Dermis microvascular lymphatic vessel endothelial cell (primary cell): ENCODE measurements at places on chromosomes 7 and 10.
A peak's percentile ranks its signal among the peaks of the same experiment; 100 is the strongest.

DNA sequence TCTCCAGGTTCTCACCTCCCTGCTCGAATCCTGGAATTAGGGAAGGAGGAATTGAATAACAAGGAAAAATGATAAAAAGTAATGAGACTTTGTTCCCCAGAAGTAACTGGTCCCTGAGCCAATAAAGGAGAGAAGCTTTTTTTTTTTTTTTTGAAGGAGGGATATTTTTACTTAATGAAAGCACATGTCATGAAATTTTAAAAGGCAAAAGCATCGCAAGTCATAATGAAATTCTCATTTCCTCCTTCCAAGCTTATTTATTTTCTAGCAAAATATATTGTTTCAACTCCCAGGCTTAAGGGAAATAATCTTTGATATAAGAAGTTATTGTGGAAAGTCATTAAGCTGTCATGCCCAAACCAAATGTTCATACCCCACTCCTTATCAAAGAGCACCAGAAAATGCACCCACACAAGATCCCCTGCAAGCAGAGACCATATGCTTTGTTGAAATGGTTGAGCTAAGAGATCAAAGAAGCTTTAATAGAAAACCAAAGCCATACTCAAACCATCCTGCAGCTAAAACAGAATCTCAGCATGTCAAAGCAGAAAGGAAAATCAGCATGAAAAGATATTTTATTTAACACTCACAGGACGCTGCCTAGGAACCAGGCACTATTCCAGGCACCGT lies 16.7 kb upstream of the ABCC2 start:
- no peak for DNase-seq

- DNase-seq: no peak
Measured at GRCh38 chr7:92735707-92736106, 100.7 kb downstream of the CDK6 start.

DNA sequence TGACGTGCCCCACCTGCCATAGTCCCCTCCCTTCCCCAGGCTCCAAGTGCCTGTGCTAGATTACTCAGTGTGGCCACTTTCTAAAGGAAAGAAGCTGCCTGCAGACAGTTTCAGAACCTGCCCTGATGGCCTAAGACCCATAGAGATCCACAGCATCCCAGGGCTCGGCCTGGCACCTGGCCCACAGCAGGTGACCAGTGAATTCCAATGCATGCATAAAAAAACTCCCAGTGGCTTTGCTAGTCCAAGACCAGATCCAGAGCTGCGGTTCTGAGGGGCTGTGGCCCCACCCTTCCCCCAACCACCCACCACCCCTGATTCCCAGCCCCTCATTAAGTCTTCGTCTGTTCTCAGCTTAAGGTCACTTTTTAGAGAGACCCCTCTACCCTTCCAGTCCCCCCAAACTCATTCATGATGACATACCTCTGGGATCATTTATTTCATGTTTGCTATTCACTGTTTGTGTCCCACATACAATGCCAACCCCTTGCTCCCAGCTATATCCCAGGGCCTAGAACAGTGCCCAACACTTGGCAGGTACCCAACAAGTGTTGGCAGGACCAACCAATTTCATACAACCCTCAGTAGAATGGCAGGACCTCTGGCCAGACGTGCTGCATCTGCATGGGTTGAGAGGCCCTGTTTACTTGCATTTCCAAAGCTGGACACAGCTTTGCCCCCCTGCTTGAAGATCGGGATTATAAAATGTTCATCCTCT lies 118.1 kb downstream of the RGS10 start:
- no peak for DNase-seq

DNA sequence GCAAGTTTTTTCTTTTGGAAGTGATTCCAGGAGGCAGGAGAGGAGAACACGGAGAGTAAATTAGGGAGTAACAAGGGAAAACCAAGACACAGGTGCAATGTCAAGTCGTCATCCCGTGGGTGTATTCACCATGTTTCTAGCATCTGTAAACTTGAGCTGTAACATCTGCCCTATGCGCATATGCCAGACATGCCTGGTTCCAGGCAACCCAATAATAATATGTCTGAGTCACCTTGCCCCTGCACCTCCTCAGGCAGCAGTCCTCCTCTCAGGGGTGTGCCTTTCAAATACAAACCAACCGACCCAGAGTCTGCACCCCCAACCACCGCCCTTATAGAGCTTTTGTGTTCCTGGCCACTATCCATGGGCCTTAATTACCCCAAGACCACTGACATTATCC lies 107.0 kb upstream of the PDE1C start:
- DNase-seq: no peak

DNA sequence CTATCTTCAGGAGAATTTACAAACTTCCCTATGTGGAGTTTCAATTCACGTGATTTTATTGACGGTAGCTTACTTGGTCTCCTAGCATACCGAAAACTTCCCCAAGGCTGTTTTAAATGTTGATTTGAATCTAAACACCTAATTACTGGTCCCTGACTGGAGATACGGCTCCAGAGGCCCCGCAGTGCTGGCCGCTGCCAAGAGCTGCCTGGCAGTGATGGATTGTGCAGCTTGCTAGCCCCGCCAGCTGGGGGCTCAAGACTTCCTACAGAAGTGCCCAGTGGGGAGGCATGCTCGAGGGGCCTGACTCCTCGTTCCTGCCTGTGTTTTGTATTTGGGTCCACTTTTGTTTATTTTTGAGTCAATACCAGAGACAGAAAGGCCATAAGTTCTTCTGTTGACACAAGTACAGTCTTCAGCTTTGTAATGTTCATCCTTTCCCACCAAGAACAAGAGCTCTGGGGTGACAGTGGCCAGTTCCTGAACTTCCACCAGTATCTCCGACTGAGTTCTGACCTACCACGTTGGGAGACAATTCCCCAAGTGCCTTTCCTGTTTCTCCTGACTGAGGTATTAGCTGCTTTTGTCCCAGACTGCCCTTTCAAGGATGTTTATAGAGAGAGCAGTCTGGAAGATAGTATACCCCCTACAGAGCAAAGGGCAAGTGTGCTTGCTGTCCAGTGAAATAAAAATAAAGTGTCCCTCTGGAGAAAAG lies 80.7 kb upstream of the CXCL12 start:
- DNase-seq: no peak

- DNase-seq: no peak
Measured at GRCh38 chr7:1323178-1324027, 90.7 kb downstream of the UNCX start.

GRCh38 chr10:97895915-97896314 lies 46.3 kb downstream of the GOLGA7B start:
- peak; percentile 96 for DNase-seq

- no peak for DNase-seq
Measured at GRCh38 chr10:80459047-80459865, 5.1 kb downstream of the TSPAN14 start.

DNA sequence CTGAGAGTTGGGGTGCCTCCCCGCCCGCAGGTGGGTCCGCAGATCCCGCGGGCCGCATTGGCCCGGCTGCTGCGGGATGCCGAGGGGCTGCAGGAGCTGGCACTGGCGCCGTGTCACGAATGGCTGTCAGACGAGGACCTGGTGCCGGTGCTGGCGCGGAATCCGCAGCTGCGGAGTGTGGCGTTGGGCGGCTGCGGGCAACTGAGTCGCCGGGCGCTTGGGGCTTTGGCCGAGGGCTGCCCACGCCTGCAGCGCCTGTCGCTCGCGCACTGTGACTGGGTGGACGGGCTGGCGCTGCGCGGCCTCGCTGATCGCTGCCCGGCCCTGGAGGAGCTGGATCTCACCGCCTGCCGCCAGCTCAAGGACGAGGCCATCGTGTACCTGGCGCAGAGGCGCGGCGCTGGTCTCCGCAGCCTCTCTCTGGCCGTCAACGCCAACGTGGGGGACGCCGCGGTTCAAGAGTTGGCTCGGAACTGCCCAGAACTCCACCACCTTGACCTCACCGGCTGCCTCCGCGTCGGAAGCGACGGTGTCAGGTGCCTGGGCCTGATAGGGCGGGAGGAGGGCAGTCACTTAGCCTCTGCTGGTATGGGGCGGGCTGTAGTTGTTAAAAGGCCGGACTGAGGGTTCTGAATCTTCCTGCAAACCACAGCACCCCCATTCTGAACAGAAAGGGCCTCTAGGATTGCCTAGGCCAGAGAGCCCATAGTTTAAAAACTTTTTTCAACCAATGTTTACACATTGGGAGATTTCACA lies 1.3 kb downstream of the FBXL15 start:
- peak; percentile 25 for DNase-seq

GRCh38 chr10:78285226-78285625 lies 251.6 kb downstream of the RPS24 start:
- no peak for DNase-seq

DNA sequence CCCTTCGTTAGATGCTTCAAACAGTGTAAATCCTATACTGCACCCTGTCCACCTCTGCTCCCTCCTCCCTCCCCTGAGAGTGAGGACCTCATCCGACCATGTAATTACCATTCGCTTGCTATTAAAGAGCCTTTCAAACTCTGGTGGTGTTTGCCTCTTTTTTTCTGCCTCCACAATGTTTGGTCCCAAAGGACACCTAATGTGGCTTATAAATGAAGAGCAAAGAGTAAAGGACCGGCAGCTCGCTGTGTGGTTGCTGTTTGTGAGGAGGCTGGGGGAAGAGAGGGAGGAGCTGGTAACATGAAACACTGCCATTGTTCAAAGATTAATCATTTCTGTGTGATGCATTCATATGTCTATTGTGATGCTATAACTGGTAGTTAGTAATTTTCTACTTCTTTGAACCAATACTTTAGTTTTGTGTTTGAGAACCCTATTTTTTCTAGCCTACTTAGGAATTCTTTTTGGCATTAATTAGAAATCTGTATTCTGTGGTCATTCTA lies 27.9 kb downstream of the MTURN start:
- peak; percentile 77 for DNase-seq

- DNase-seq: no peak
Measured at GRCh38 chr7:77760809-77761453, 37.3 kb downstream of the TMEM60 start.

DNA sequence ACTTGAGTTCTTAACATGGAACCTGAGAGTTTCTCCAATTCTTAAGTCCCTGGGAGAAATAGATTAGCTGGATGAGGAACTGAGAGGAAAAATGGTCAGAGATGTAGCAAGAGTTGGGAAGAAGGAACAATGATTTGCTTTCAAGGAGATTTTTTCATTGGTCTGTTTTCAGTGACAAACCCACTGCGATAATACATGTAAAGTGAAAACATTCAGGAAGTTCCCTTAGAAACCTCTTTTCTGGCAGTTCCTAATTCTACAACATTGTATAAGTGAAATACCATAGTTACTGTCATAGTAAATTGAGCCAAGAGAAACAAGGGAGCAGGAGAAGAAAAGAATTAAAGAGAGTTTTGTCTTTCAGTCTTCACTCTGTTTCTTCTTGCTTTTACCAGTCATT lies 12.1 kb upstream of the MAGI2 start:
- no peak for DNase-seq

DNA sequence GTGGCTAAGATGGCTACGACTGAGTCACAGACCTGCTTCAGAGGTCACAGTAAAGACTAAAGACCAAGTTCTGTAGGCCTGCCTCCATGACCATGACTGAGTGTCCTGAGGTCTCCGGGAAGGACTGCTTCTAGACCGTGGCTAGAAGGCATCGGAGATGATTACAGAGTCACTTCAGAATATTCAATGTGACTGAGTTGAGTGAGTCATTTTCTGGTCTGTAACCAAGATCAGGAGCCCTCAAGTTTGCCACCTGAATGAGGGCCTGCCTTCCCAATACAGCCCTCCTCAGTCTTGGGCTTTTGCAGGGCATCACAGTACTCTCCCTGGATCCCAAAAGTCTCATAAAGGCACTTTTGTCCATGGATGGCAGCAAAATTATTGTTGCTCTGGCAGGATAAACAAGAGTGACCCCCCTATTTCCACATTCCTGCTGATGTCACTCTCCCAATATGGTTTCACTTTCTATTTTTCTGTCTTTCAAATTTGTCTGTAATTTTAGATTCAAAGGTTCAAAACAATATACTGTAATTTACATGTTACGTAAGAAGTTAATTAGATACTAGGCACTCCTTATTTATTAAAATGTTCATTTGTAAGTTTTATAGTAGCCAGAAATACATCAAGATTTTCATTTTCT lies 47.7 kb upstream of the ZNF92 start:
- peak; percentile 36 for DNase-seq

DNA sequence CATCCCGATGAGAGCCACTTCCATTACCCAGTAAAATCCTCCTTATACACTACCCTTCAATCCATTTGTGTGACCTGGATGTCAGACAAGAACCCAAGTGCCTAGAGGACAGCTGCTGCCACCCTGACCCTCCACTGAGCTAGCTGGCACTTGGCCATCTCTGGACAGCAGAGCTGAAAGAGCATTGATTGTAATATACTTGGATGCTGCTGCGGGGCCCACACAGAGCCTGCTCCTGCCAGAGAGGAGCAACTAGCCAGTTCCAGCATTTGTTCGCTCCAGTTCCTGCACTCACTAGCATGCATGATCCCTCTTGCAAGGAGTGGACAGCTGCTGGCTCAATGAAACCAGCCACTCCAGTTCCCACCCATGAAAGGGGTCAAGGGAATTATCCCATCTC lies 8.4 kb upstream of the TMEM254 start:
- DNase-seq: no peak

GRCh38 chr7:778968-779451 lies 51.9 kb upstream of the PRKAR1B start:
- DNase-seq: no peak

DNA sequence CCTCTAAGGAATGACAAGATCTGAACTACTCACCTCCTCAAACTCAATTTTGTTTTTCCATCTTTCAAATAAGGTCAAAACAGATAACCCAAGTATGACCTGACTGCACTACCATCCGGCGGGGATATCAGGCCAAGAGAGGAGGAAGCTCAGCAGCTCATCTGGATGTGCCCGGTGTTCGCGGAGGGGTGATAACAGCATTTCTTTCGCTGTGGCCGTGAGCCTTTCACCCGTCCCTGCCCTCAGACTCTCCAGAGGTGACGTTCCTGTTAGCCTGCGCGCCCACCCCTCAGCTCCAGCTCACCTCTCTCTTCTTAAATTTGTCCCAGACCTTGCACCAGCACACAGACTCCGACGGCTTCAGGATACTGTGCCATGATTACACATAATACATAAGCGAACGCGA lies 526 bp downstream of the ZNF248 start:
- no peak for DNase-seq
